A549 treated with ZK216348 at 1 μM for 4 hours (cell line): ENCODE measurements at places on chromosomes 6 and 20. TPM values are rescaled to one million over a fixed set of nuclear protein-coding genes. Genes with fewer than 3 reads are reported as not detected.

The RBM38 gene
- 19.3 to 38.0 TPM (median 35.7 TPM) in 5 replicates for total RNA-seq

The CYP39A1 gene
- total RNA-seq = 0.08 to 0.13 TPM in 2 of 5 replicates, not detected in the others

The ULBP2 gene
- total RNA-seq = 3.3 to 4.3 TPM (median 3.9 TPM) in 5 replicates

The OOEP gene
- total RNA-seq = not detected in 5 replicates

The EEF1A2 gene
- total RNA-seq = 112 to 179 TPM (median 154 TPM) in 5 replicates

The COX4I2 gene
- total RNA-seq = not detected in 5 replicates

The ZNF337 gene
- total RNA-seq = 18.3 to 24.2 TPM (median 19.8 TPM) in 5 replicates

The ZBTB46 gene
- total RNA-seq = 0.42 to 1.1 TPM (median 0.88 TPM) in 5 replicates
